ENCODE measurements at places on chromosomes 6 and 20.

GRCh38 chr20:50487397-50487796 lies 22.8 kb upstream of the PTPN1 start:
- no peak for DNase-seq

DNA sequence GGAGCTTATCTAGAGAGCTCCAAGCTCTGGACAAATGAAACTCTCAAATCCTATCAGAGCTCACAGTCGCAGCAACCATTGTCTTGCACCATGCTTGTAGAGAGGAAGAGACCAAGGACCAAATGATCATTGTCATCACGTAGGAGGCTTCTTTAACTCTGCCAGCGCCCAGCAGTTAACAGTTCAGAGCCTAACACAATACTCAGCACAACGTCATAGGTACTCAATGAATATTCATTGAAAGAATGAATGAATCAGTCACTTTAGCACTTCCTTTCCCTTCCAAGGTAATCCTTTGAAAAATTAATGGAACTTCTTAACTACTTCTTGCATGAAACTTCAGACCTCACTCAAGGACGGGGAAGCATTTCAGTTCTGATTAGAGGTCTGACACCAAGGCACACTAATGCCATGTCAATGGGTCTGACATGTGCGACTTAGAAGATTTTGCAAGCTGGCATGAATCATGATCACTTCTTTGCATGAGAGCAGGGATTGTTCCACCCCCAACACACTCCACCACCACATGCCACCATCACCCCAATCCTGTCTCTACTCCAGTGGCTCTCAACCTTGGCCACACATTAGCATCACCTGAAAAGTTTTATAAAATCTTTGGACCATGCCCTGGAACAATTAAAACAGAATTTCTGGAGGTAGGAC lies 45.1 kb downstream of the KHDC1L start:
- no peak for DNase-seq

DNA sequence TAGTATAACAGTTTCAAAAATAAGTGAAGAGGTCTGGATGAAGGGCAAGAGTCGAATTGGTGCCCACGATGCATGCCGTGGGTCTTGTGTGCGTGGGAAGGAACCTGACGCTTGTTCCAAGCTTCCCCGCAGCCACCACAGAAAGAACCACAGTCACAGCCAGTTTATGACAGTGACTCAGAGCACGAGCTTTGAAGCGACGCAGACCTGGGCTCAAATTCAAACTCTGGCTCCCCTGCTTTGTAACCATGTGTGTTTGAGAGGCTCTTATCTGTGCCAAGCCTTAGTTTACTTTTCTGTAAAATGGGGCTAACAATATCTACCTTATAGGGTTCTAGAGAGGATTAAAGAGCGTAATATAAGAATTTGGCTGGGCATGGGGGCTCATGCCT lies 65.5 kb downstream of the SYNJ2 start:
- peak; percentile 80 for DNase-seq

DNA sequence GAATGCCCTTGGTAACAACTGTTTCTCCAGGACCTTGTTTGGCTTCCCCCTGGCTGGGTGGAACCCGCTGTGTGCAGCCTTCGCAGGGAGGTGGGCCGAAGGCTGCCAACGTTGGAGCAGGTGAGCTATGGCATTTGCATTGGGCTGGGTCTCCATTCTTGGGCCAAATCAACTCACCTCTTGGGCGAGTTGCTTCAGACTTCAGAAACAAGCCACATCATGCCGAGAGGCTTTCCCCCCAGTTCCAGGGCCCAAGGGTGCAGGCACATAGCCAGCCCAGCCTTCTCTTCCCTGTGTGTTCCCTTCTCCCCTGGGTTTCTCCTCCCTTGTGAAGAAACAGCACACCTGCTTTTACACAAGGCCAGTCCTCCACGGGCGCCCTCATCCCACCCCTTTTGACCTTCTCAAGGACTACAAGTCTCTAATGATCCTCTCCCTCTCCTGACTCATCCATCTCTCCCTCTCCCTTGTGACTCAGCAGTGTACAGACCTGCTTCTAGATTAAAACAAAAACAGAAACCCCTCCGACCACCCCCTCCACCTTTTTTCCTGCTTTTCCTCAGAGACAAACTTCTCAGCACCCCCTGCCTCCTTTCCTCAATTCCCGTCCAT lies 41.6 kb downstream of the FAM209B start:
- DNase-seq: no peak

GRCh38 chr6:54002116-54002515 lies 109.1 kb upstream of the MLIP start:
- DNase-seq: no peak

DNA sequence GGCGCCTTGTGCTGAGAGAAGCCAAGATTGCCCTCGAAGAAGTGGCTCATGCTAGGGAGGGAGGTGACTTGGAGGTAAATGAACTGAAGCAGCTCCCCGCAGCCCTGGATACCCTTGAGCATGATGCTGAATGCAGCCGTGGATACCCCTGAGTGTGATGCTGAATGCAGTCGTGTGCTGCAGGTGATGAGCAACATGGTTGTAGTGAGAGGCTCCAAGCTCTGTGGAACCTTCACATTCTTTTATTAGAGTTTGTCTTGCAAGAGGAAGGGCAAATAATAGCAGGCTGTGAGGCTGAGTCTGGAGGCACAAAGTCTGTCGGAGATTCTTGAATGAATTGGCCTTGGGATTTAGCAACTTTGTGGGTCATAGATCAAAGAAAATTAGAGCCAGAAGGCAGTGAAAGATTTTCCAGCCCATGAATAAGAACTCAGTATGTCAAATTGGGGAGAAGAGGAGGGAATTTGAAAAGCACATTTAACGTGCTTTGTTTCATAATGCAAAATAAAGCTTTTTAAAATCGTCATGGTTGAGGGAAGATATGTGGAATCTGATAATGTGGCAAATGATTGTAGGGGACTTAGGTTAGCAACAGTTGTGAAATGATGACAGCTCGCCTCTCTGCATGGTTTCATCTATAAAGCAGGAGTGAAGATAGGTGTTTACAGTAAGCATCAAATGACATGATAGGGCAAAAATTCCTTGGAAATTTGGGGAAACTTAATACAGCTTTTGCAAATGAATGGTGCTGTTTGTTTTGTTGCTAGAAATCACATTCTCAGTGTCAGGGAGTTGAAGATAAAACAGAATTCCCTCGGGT lies 120.1 kb upstream of the TIAM2 start:
- no peak for DNase-seq

GRCh38 chr20:32533732-32534131 lies 51.4 kb downstream of the NOL4L start:
- DNase-seq: no peak

- DNase-seq: no peak
These were observed 44.8 kb upstream of the CTAGE9 start for GRCh38 chr6:131755597-131755996.

- no peak for DNase-seq
These were observed 324.2 kb upstream of the HSF2 start for GRCh38 chr6:122075084-122075838.

DNA sequence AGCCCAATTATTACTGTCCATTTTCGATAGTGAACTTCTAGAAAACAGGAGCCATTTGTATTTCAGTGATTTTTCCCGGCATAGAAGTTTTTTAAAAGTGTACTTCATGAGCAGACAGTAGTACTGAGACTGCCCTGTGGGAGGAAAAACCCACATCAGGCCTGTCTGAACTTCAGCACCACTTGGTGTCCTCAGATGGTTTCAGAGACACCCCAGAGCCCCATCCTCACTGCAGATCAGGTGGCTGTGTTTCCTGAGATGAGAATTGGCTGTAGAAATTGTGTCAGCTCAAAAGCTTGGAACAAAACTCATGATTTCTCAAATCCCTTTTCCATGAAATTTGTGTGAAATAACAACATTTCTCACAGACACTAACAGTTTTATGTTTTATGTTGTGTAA lies 110.0 kb upstream of the RIN2 start:
- DNase-seq: no peak

DNA sequence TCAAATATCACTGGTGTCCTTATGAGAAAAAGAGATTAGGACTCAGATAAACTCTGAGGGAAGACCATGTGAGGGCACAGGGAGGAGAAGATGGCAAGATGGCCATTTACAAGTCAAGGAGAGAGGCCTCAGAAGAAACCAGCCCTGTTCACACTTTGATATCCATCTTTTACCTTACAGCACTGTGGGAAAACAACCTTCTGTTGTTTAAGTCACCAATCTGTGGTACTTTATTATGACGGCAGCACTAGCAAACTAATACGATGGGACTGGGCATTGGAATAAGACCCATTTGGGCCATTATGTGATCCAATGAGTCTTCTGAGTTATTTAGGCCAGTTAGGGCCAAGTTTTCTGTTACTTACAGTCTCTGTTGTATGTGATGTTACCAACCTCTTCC lies 26.4 kb upstream of the CD2AP start:
- DNase-seq: no peak

DNA sequence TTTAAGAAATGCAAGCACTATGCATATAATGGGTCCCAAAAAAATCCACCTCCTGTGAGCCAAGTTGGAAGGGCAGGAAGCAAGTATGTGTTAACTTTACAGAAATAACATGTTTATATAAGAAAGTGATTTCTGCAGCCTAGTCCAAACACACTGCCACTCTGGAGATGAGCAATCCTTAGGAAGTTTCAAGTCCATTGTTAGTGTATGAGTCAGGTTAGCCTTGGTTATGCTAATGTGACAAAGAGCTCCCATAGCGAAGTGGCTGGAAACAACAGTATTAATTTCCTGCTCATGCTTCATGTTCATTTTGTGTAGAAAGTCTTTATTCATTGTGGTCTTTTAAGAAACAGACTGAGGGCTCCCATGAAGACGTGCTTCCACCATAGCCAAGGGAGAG lies 121.4 kb downstream of the TBXT start:
- no peak for DNase-seq

DNA sequence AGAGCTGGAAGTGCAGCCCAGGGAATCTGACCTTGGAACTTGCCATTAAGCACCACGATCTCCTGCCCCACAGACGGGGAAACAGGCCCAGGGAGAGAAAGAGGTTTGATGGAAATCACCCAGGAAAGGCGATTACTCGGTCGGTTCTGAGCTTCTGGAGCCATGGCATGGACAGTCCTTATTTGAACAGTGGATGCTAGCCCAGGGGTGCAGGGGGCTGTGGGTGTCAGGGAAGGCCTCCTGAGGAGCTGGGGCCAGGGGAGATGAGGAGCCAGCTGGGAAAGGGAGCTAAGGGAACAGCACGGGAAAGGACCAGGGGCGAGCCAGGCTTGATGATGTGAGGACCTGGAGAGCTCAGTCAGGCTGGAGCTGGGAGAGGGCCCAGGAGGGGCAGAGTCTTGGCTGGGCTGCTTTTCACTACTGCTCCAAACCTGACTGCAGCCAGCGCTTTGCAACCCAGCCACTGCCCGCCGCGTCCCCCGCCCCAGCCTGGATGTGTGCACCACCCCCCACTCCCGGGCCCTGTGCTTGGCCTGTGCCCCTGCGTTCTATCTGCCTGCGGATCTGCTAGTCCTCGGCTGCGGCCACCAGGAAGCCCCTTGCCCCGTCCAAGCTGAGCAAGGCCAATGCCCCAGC lies 17.8 kb downstream of the SUN5 start:
- DNase-seq: no peak

- no peak for DNase-seq
These were observed 119.6 kb downstream of the SCML4 start for GRCh38 chr6:107704347-107705013.

DNA sequence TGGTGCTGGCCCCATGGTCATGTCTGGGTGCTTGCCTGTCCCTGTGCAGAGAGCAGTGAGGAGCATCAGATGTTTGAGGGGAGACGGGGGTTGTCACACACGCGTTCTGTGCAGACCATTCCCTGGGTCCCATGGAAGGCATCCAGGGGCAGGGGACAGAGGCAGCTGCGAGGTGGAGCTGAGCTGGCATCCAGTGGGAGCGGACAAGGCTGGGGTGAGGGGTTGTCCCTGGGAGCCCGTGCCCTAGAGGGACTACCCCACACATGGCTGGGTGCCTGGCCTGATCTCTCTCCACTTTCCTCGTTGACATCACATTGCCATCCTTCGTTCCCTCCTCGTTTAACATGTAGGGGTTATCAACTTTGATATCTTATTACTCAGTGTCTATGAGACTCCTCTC lies 331.3 kb downstream of the CDH4 start:
- no peak for DNase-seq

GRCh38 chr6:68636666-68637065 lies 1.6 kb downstream of the ADGRB3 start:
- no peak for DNase-seq

- DNase-seq: no peak
These were observed 480.5 kb upstream of the HTR1E start for GRCh38 chr6:86456821-86457220.

DNA sequence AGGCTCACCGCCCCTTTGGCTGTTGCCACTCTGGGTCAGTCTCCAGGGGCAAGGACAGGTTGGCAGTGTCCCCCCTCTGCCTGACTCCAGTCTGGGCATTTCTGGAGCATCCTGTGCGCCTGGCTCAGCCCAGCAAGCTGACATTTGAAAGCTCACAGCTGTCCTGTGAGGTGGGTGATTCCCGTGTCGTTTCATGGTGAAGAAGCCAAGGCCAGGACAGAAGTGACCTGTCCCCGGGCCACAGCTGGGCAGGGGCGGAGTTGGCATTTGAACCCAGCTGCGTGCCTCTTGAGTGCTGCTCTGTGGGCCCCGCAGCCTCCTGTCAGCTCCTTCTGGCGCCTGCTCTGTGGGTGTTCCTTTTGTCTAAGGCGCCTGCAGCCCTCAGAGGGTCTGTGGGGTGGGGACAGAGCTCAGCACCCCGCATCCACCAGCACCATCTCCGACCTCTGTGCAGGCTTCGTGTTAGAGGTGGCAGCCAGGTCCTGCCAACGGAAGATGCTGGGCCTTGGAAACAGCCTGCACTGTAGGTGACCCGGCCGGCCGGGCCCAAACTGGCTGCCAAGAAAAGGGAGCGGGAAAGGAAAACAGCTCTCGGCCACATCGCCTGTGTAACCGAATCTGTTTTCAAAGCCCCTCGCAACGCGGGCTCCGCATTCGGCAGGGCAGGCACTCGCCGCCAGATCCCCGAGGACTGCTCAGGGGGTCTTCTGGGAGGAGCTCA lies 5.8 kb upstream of the GATA5 start:
- no peak for DNase-seq

DNA sequence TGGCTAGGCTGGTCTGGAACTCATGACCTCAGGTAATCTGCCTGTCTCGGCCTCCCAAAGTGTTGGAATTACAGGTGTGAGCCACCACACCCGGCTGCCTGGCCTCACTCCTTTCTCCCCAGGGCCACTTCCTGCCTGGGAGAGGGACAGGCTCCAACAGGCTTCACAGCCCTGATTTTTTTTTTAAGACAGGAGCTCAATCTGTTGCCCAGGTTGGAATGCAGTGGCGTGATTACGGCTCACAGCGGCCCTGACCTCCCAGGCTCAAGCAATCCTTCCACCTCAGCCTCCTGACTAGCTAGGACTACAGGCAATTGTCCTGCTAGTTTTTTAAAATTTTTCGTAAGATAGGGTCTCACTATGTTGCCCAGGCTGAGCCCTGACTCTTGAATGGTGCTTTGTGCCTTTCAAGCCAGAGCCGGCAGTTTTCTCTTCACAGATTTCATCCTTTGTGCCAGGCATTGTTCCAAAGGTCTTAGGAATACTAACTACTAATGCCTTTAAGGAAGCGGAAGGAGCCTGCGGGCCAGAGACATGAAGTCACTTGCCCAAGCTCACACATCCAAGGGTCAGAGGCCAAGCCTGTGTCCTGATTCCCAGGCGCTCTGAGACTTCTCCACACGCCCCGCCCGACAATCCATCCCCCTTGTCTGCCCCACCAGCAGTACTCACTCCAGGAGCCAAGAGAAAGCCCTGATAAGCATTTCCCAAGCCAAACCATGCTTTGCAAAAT lies 19.2 kb downstream of the CAPN11 start:
- no peak for DNase-seq

GRCh38 chr20:17759449-17759848 lies 59.7 kb downstream of the BANF2 start:
- no peak for DNase-seq
